ENCODE measurements at places on chromosomes 1 and 21.

- DNase-seq = no peak
These were observed 40.5 kb upstream of the FHAD1 start for GRCh38 chr1:15206418-15207030.

DNA sequence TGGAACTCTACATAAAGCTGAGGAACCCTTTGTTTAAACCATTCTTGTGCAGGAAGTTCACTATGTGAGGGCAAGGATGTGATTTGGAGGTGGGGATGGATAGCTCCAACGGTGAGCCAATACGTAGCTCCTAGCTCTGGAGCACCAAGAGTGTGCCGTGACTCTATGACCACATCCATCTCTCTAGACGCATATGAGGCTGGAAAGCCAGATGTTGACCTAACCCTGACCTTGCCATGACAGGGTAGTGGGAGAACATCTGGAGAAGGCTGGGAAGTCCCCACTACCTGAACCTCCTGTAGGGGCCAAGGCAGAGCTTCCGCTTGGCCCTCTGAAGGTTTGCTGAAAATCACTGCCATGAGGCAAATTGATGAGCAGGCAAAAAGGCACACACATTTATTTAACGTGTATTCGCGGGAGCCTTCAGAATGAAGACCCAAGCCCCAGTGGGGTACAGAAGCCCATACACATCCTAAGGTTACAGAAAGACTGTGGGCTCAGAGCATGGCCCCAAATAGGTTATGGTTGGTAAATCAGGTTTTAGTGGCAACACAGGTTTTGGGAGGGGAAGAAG is 43.4 kb downstream of the EIF2D start:
- DNase-seq = no peak

GRCh38 chr1:236705771-236706170 is 19.5 kb downstream of the ACTN2 start:
- no peak for DNase-seq

- no peak for DNase-seq
These were observed 90.6 kb upstream of the CACNA1E start for GRCh38 chr1:181392613-181393220.

GRCh38 chr1:169081503-169082123 is 24.9 kb upstream of the ATP1B1 start:
- DNase-seq = no peak

GRCh38 chr21:43689556-43690337 is 29.2 kb upstream of the PDXK start:
- no peak for DNase-seq

DNA sequence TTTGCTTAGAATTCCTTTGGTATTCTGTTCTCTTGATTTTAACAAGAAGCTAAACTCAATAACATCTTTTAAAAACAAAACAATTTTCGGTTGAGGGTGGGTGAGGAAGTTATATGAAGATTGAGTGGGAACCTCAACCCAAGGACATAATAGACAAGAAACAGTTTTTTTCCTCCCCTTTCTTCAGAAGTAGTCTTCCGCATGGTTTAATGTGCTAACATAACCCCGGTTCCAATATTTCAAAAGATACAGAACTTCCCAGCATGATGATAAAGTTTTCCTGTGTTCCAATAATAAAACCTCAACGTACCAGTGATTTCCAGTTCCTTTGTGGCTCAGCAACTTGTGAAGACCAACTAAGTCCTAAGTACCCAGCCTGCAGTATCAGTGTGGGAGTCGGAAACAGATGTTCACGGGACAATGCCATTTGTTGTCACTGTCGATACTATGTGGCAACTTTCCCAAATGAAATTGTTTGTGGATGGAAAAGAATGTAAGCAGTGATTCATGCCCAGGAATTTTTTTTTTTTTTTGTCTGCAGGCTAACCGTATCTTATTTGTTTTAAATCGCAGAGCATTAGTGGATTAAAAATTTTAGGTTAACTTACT is 48.5 kb downstream of the NR5A2 start:
- no peak for DNase-seq

DNA sequence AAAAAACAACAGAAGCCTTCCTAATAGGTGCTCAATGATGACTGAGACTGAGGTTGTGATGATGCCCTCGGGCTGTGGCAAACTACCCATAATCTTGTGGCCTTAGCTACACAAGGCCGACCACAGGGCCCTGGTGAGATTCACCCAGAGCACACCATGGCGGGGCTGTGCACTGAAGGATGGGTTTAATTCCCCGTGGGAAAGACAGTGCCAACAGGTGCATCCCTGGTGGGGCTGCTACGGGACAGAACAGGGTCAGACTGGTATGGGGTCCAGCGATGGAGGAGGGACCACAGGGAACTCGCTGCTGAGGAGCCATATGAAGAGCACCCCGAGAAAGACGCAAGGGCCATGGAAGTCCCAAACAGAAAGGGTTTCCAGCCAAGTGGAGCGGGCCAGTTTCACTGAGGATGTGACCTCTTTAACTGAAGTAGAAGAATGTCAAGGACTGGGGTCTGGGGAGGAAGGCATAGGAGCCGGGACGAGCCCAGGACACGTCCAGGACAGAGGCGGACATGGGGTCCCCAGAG is 21.3 kb downstream of the PRDM15 start:
- no peak for DNase-seq

DNA sequence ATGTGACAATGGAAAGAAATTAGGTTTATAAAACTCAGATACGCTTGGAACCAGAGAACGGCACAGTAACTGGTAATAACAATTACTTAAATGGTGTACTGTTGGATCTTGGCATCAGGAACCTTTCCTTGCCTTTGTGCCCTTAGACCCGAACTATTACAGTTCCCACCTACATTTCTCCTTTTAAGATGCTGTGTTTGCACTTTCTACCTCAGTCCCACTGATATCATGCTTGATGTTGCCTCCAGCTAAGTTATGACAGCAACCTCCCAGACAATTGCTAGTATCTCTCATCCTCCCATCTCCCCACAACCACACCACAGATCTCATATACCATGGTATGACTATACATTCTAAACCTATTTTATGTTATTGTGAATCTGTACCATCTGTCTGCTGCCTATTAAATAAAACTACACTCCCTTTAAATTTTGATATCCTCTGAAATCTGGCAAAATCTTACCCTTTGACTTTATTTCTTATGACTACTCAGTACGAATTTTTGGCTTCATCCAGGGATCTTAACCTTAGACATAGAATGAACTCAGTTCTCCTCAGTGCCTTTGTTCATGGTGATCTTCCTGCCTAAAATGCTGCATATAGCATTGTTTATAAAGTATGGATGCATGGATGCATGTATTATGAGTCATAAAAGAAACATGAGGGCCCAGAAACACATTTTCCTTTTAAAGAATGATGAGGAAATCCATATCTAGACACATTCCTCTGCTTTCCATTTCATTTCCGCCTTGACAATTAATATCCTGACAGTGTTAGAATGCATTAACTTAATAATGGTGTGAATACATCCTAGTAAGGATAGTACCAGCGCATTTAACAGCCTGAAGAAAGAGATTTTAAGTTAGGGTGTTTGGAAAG is 64.1 kb downstream of the LRRC8D start:
- no peak for DNase-seq

DNA sequence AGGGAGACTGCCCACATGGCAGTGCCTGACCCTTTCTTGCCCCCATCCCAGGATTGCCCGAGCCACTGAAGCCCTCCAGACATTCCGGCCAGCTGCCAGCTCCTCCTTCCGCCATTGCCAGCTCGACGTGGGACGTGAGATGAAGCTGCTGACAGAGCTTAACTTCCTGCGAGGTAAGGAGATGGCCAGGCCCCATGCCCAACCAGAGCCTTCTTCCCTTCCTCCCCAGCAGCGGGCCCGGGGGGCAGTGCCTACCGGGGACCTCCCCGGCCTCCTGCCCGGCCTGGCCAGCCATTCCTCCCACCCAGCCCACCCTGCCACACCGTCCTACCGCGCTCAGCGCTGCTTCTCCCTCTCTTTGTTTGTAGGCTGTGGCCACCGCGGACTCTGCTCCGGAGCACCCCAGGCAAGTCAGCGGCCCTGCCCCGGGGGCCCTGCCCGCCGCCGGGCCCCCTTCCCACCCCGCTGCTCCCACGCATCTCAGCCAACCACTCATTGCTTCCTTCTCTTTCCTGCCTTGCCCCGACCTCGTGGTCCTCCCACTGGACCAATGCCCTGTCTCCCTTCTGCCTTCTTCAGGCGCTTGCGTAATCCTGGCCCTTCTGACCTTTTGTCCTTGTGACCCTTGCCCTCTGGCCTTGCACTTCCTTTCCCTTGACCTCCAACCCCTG is 4.9 kb downstream of the TRIM46 start:
- DNase-seq = no peak

- DNase-seq = no peak
These were observed 56.9 kb downstream of the LRRC8D start for GRCh38 chr1:89877756-89878155.

DNA sequence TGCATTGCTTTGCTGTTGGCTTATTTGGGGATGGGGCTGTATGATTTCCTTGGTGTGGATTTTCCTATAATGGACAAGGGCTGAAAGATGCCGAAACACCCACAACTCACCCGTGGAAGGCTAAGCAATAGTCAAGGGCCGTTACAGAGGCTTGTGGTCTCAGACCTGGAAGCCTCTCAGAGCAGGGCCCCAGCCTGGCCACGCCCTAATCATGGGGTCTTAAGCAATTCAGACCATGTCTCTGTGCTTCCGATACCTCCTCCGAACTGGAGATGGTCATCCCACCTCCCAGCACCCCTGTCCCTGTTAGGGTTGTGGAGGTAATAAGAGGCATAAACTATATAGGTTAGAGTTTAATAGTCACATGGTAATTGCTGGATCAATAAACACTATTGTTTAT is 3.4 kb downstream of the ABCG1 start:
- DNase-seq = no peak

GRCh38 chr1:228471762-228472398 is 15.3 kb upstream of the RNF187 start:
- DNase-seq = no peak

All from KG1 (cell line).